Activated CD4-positive, CD25-positive, alpha-beta regulatory T cell treated with anti-CD3 and anti-CD28 coated beads, Interleukin-2, amount 50 U/mL, for 72 hours (primary cell): ENCODE measurements at places on chromosomes 12 and 14.

DNA sequence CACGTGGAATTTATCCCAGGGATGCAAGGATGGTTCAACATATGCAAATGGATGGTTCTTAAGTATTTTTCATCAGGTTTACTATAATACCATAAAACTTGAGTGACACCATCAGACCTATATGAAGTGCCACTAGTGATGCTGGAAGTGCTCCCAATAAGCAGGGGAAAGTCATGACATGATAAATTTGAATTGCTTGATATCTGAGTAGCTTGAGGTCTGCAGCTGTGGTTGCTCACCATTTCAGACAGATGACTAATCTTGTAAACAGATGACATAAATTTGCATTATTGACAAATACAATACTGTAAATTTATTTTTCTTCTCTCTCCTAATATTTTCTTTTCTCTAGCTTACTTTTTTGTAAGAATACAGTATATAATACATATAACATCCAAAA is 13.7 kb upstream of the PRPF39 start:
- no peak for DNase-seq

DNA sequence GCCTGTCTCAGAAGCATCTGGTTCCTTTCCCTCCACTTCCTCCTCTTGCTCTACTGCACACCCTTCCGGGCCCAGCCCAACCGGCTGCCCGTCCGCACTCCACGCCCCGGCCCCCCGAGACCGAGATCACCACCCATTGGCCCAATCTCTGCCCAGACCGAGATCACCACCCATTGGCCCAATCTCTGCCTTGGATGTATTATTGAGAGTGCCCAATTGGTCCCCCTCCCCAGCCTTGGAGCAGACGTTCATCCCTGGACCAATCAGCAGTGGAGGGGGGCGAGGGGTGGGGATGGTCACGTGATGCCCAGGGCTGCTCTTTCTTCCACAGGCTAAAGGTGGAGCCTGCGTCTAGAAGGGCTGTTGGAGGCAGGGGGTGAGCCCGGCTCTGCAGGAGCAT is 75.6 kb upstream of the TMEM132C start:
- no peak for DNase-seq

- no peak for DNase-seq
Measured at GRCh38 chr14:45135156-45135555, 574 bp upstream of the FANCM start.

- DNase-seq: no peak
Measured at GRCh38 chr12:40615590-40615989, 76.6 kb upstream of the CNTN1 start.

DNA sequence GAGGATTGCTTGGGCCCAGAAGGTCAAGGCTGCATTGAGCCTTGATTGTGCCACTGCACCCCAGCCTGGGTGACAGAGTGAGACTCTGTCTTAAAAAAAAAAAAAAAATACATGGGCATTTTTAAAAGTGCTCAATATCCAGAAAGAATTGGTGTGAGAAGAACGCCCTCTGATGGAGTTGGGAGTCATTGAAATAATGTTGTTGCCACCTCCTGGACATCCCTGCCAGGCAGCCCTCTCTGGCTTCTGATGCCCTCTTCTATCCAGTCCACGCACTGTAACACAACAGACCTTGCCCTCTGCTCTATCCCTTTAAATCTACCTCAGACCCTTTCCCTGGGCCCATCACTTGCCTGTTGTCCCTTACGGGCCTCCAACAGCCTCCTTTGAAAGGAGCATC is 4.9 kb downstream of the PTGDR start:
- DNase-seq: no peak

DNA sequence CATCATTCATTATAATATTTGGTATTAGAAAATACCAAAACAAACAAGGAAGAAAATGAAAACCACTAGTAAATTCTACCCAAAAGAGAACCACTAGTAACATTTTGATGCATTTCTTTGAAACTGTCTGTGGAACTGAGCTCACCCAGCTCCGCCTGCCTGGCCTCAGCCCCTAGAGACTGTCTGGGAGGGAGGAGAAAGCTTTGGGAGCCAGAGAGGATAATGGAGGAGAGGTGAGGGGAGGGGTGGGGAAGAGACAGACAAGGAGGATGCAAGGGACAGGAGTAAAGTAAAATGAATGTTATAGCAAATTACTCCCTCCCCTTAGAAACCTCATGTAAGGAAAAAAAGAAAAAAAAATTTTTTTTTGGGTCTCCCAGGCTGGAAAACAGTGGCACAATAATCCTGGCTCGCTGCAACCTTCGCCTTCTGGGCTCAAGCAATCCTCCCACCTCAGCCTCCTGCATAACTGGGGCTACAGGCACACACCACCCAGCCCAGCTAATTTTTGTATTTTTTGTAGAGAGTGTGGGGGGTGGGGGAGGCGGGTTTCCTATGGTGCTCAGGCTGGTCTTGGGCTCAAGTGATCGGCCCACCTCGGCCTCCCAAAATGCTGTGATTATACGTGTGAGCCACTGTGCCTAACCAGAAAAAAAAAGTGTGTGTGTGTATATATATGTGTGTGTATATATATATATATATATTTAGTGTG is 3.2 kb upstream of the MMP19 start:
- DNase-seq: no peak

GRCh38 chr12:2785017-2785416 is 9.8 kb upstream of the FKBP4 start:
- no peak for DNase-seq
